Upper lobe of left lung (tissue), 6 donors: ENCODE measurements at places on chromosomes 11 and 22. TPM values are rescaled to one million over a fixed set of nuclear protein-coding genes. Genes with fewer than 3 reads are reported as not detected.

DNA sequence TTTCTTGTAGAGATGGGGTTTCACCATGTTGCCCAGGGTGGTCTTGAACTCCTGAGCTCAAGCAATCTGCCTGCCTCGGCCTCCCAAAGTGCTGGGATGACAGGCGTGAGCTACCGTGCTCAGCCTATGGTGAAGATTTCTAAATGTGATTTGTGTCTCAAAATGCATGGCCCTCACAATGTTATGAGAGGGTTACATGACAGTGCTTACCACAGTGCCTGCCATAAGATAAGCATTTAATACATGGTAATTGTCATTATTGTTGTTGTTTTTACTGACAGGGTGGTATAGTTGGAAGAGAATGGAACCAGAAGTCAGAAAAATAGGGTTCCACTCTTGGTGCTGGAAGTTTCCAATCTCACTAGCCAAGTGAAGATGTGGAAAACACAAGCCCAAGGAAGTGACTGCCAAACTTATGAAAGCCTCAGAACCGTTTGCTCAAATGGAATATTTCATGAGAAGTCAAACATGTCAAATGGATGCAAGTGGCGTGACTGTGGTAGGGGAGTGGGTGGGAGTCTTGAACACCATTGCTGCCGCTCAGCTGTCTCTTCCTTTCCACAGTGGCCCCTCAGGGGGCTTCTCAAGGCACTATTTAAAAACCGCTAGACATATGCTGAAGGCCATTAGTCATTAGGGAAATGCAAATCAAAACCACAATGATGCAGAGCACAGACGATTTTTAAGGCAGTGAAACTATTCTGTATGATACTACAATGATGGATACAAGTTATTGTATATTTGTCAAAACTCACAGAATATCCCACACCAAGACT, 29.1 kb upstream of the LMO2 start:
- H3K27me3 ChIP-seq = no peaks in the 10 kb centered on the region
- DNase-seq = no peak
- H3K27ac ChIP-seq = no peak overlapping the region
- H3K4me1 ChIP-seq = no peaks in the 10 kb centered on the region

GRCh38 chr11:64850979-64851567, 6.6 kb upstream of the CDC42BPG start:
- H3K36me3 ChIP-seq = peaks cover 16% of the 10 kb centered on the region
- no peaks in the 10 kb centered on the region for H3K27me3 ChIP-seq
- DNase-seq = no peak
- H3K4me1 ChIP-seq = peaks cover 86% of the 10 kb centered on the region
- H3K27ac ChIP-seq = peak overlapping the region; percentile 33
- no peak overlapping the region for H3K4me3 ChIP-seq

- H3K27ac ChIP-seq = peak overlapping the region; percentile 63
- H3K4me1 ChIP-seq = peaks cover 34% of the 10 kb centered on the region
- no peaks in the 10 kb centered on the region for H3K27me3 ChIP-seq
- H3K4me3 ChIP-seq = no peak overlapping the region
Observed at GRCh38 chr11:46554213-46555147, 39.3 kb downstream of the AMBRA1 start.

Gene CAVIN3
- 173 TPM for total RNA-seq

Gene RIMBP3C
- total RNA-seq = 1.0 TPM

- H3K36me3 ChIP-seq = no peaks in the 10 kb centered on the region
- H3K4me3 ChIP-seq = no peak overlapping the region
- no peak for DNase-seq
- H3K27me3 ChIP-seq = no peaks in the 10 kb centered on the region
- no peaks in the 10 kb centered on the region for H3K4me1 ChIP-seq
Observed at GRCh38 chr11:112620621-112621394, 340.4 kb upstream of the NCAM1 start.

GRCh38 chr22:37906364-37907008, 389 bp downstream of the MICALL1 start:
- peak; percentile 88 for DNase-seq
- peaks cover 39% of the 10 kb centered on the region for H3K4me1 ChIP-seq
- H3K27me3 ChIP-seq = no peaks in the 10 kb centered on the region
- H3K4me3 ChIP-seq = peak overlapping the region; percentile 23
